Stimulated activated CD4-positive, alpha-beta T cell treated with anti-CD3 and anti-CD28 coated beads, Interleukin-1b, Interleukin-23, amount 100 ng/mL, for 4 hours (primary cell): ENCODE measurements at places on chromosomes 2 and 18.

DNA sequence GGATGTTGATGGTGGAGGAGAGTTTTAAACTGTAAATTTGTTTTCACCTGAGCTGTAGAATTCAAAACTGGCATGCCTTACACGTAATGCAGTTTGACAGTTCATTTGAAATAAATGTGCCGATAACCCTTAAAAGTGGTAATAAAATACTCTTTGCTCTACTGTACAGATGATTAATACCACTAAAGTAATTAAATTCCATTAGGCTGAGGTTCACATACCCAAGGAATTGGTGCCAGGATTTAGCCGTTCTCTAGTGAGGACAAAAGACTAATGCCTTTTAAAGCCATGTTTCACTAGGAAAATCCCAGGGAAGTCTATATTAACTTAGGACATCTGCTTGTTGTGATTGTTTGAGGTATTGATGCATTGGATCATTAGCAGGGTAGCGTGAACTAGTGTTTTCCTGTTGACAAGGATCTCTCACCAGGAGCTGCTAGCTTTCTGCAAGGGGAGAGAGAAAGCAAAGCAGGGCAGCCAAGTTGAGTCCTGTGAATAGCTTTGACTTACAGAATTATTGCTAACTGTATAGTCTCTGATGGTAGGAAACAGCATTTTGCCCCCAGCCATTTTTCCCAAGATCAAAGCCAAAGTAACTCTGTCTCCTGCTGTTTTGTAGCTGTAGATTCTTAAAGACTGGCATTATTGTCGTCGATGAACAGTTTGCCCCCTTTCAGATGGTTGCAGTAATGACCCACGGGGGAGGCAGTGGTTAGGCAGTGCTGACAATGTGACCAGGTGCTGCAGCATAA lies 280.9 kb upstream of the FANCL start:
- no peak for DNase-seq

DNA sequence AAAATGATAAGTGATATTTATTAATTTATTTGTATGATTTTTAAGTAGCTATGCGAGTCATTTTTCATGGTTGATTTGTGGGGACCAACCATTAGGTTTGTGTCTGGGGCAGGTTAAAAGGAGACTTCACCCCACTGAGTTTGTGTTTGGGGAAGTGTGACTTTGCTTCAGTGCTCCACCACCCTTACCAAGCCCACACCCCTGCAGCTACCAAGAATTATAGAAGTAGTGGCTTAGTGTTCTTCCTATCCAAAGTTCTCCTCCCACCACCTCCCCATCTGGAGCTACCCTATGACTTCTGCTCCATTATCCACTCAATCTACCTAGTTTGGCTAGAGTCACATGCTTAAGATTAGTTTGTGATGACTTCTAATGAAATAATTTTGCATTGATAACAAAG lies 182.1 kb upstream of the ZEB2 start:
- DNase-seq: no peak

GRCh38 chr2:71603311-71603811 lies 150.0 kb downstream of the DYSF start:
- DNase-seq: no peak

GRCh38 chr2:120869036-120869729 lies 133.5 kb downstream of the GLI2 start:
- DNase-seq: no peak

- DNase-seq: no peak
Observed at GRCh38 chr2:17160594-17160993, 357.6 kb downstream of the RAD51AP2 start.

DNA sequence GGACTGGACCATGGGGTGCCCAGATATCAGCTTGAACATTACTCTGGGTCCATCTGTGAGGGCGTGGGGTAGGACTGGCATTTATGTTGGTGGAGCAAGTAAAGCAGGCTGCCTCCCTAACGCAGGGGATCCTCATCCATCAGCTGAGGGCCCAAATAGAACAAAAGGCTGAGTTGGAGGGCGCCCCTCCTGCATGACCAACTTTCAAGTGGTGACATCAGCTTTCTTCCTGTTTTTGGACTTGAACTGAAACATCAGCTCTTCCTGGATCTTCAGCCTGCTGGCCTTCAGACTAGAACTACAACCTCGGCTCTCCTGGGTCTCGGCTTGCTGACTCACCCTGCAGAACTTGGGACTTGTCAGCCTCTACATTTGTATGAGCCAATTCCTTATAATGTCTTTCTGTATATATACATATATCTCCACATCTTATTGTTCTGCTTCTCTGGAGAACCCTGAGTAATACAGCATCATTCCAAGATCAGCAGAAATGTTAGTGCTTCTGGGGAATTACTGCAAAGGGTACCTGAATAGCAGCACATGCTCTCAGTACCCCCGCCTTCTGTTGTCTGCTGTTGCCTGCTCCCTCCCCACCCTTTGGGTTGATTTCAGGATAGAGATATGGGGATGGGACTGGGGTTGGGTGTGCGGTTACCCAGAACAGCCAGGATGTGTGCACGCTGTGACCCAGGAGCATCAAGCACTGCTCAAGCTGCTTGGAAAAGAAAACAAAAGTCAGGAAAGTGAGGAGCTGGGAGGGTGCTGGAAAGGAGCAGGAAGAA lies 20.0 kb downstream of the TMEM127 start:
- no peak for DNase-seq

GRCh38 chr2:64831134-64831976 lies 157.8 kb upstream of the SLC1A4 start:
- DNase-seq: peak; percentile 79

DNA sequence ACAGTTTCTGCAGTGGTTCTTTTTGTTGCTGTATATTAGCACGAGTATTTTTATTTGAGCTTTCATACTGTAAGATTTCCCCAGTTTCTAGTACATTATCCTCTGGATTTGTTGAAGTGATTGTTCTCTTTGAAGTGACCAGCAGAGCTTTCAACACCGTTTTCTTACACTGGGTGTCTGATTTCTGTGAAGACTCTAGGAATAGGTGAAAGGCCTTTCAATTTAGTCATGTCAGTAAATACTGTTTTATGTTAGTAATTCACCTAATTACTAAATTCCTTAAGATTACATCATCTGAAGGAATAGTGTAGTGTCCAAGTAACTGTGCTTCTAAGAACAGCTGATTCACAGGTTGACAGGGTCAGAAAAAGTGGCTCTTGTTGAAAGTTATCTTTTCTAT lies 2.3 kb downstream of the PPM1B start:
- no peak for DNase-seq

DNA sequence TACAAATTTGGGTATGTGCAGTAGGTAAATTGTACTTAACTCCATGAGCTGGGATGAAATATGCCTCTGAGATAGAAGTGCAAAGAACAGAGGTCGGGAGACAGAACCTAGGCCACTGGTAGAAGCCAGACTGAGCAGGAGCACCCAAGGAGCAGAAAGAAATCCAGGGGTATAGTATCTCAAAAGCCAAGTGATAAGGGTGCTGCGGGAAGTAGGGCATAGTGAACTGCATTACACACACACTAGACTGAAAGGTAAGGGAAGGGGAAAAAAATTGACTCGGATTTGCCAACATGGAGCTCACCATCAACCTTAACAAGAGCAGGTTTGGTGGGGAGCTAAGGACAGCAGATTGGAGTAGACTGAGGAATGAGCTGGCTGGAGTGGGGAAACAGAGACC lies 89.3 kb upstream of the TMEM247 start:
- no peak for DNase-seq

DNA sequence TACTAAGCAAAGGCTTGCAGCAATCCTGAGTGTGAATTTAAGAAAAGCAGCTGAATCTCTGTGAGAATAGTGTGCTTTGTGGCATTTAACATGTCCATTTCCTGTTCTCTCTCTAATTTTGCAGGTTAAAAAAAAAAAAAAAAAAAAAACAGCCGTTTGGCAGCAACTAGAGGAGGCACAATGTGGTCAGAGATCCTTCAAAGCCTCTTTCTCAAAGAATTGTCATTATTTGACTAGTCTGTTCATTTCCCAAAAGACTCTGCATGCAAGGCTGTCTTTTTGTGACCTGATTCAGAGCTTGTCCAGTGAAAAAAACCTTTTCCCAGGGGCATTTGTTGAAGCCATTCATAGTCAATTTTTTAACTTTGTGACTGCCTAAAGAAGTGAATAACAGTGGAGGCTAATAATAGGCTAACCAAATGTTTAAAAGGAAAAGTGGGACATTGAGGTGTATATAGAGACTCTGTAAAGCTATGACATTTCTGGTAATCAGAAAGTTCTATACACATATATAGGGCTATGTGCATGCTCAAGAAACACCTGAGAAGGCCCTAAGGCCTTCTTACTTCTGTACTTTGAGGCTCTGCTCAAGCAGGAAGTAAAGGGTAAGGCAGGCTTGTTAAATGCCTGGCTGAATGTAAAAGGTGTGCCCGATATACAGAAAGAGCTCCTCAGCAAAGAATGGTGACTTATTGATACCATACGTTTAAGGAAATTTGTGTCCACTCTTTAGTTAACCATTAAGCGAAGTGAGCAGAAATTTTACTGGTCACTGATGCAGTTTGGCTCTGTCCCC lies 289.6 kb upstream of the RAB6C start:
- no peak for DNase-seq

DNA sequence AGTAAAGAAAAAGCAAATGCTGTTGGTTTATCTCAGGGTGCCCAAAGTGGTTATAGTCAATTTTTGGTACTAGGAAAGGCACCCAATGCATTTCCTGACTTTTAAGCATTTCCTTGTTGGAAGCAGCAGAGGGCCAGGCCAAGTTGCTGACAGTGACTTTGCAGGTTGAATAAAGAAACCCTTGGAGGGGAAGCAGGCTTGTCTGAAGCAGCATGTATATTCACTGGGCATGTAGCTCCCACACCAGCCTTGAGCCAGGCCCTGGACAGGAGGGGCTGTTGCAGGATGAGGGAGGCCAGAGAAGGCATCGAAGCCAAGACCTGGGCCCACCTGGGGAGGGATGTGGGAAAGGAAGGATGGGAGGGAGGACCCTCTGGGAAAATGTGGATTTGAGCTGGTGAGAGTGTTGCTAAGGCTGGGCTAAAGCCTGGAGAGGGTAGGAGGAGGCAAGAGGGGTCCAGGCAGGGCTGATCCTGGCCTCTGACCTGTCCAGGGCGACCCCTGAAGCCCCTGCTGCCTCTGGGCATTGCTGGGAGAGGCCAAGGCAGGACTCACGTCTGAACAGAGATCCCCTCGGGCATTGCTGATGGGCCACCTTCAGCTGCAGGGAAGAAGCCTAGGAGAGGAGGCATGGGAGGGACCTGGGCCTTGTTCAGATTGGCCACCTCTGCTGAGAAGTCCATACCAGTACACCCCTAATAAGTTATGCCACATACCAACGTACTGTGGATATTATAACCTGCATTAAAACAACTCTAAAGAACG lies 79.6 kb downstream of the STPG4 start:
- no peak for DNase-seq

DNA sequence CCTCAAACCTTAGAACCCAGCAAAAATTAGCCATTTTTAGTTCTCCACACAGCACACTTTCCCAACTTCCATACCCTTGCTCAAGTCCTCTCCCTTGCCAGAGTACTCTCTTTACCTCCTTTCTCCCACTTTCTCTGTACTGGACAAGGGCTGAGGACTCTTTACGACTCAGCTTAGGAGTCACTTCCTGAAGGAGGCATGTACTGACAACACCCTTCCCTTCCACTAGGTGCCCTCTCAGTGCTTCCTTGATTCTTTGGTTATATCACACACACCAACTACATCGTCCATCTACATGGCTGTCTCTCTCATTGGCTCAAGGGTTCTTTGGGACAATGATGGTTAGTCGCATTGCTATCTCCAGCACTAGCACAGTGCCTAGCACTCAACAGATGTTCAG lies 5.2 kb upstream of the C18orf63 start:
- no peak for DNase-seq

- no peak for DNase-seq
Observed at GRCh38 chr2:236657215-236657614, 87.6 kb downstream of the ACKR3 start.

- DNase-seq: no peak
Observed at GRCh38 chr2:181142514-181142913, 162.1 kb downstream of the UBE2E3 start.

- DNase-seq: no peak
Observed at GRCh38 chr2:46303233-46303632, 6.0 kb downstream of the EPAS1 start.

DNA sequence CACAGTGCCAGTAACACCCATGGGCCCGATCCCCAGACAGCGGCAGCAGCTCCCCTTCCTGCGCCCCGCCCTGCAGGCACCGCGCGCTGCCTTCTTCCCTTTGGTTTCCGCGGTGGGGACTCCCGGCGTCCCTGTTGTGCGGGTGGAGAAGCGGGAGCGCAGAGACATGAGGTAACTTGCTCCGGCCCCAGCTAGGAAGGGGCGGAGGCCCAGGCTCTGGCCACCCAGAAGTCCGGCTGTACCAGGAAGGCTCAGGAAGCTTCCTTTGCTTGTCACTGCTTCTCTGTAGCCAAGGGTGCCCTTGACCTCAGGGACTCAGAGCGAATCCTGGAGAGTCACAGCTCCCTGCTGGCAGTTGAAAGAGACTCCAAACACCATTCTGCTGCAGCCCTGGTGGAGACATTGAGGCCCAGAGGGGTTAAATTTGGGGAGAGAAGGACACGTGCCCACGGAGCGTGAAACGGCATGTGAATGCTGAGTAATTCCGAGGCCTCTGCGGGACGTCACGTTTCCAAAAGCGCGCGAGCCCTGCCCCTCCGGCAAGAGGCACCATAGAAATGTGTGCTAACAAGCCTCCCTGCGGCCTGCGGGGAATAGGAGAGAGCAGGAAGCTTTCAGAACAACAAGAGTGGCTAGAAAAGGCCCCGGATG lies 6.7 kb upstream of the ADCY3 start:
- no peak for DNase-seq

DNA sequence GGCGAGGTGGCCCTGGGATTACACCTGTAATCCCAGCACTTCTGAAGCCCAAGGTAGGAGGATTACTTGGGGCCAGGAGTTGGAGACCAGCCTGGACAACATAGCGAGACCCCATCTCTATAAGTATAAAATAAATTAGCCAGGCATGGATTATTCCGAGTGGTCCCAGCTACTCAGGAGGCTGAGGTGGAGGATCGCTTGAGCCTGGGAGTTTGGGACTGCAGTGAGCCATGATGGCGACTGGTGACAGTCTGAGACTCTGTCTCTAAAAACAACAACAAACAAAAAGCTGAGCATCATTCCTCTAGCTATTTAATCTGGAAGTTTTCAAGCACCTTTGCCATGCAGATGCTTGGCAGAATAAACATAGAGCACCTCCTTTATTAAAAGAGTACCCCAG lies 21.8 kb upstream of the FAHD2A start:
- no peak for DNase-seq

DNA sequence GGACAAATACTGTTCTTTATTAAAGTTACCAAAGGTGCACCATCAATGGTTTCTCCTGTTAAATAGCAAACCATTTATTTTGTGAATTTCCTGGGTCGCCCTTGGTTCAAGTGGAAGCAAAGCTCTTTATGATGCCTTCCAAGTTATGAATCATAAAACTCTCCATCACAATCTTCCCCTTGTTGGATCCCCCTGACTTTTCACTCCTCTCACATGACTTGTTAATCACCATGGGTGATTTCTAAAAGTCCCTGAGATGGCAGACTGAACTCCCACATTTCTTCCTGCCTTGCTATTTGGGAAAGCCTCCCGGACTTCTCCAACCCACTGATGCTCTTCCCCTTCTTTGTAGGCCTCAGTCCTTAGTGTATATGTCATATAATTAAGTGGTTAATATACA lies 176.0 kb downstream of the THADA start:
- DNase-seq: no peak
